Naive B cell (primary cell): ENCODE measurements at places on chromosomes 11 and 22.
A peak's percentile ranks its signal among the peaks of the same experiment; 100 is the strongest.

DNA sequence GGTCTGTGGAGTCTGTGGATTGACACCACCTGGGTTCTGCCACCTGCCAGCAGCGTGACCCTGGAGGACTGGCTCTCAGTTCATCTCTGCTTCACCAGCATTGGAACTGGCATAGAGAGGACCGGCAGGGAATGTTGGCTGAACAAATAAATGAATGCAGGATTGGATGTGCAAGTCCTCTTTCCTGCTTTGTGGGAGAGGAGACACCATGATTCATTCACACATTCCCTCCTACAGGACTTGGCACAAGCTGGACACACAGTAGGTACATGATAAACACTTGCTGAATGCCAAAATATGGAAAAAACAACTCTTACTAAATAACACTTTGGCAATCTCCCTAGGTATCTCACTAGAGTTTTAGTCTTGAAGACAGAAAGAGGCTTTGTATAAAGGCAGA is 116.6 kb upstream of the NARS2 start:
- DNase-seq = no peak

- DNase-seq = no peak
These were observed 1188.2 kb upstream of the RAG2 start for GRCh38 chr11:37786214-37786755.

DNA sequence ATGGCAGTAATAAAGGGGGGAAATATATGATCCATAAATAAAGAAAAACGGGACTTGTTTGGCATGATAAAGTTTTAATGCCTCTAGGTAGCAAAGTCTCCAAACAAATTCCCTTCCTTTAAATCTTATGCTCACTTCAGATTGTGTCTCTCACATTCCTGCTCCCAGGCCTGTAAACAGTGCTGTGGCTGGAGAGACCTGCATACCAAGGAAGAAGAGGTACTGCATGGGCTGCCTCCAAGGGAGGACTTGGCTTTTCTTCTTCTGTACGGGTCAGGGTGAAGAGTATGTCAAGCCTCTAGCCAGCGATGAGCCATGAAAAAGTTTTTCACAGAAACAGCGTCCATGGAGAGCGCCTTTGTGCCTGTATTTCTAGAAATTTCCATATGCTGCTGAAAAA is 161.8 kb downstream of the KIRREL3 start:
- DNase-seq = no peak

- DNase-seq = no peak
These were observed 241.1 kb downstream of the SOX6 start for GRCh38 chr11:16114978-16115871.

DNA sequence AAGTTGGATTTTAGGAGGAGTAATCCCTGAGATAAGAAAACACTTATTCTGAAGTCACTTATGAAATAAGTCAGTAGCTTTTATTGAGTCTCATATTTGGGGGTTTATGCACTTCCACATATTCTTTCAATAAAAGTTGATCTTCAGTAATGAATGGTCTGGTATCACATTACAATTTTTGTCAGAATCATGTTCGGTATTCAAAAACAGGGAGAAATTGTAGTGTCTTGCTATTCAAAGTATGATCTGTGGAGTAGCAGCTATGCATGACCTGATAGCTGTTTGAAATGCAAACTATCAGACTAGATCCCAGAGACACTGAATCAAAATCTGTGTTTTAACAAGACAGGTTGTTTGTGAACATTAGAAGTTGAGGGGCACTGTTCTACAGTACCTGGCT is 857.6 kb downstream of the METTL15 start:
- no peak for DNase-seq

GRCh38 chr11:65315204-65315865 is 669 bp downstream of the CDC42EP2 start:
- peak; percentile 82 for DNase-seq

DNA sequence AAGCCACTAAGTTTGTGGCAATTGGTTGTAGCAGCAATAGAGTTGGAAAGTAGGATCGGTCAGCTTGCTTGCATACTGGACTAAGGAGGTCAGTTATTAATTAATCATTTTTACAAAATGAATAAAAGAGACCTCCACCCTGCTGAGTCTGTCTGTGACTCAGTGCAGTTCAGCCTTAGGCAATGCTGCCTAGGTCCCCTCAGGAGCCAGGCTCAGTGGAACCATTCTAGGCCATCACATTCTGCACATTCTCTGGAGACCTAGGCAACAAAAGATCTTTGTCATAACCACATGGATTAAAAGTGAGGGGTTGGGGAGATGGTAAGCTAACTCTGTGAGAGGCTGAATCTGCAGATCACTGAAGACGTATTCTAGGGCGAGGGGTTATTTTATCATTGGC is 178.7 kb upstream of the CADM1 start:
- DNase-seq = no peak

DNA sequence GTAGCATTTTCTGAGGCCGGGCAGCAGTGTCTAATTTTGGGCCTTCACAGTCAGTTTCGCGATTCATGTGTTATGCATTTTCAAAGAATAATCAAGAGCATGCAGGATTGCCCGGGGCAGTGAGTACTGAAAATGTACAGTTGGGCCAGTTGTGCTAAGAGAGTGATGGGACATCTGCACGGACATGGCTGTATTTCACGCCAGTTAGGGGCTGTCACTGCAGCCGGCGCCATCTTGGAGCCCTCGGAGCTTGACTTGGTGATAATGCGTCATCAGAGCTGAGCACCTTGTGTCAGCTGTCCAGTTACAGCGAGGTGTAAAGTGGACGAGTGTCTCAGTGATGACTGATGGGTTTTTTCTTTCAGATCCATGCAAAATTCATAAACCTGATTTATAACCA is 188.9 kb downstream of the TBC1D22A start:
- DNase-seq = no peak

DNA sequence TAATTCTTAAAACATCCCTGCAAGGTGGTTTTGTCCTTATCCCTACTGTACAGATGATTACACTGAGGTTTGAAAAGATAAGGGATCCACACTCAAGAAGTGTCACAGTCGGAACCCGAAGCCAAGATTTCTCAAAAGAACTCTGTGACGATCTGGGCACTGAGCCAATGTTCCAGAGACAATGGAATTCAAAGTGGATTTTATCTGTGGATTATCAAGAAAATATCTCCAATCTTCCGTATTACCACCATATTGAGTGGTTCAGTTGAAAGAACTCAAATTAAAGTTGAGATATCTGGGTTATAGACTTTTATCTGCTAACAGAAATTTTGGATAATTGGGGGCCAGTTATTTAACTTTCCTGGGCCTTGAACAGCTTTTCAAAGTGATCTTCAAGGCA is 100.0 kb upstream of the GRAMD1B start:
- no peak for DNase-seq

GRCh38 chr11:23233075-23233474 is 372.8 kb upstream of the CCDC179 start:
- DNase-seq = no peak

DNA sequence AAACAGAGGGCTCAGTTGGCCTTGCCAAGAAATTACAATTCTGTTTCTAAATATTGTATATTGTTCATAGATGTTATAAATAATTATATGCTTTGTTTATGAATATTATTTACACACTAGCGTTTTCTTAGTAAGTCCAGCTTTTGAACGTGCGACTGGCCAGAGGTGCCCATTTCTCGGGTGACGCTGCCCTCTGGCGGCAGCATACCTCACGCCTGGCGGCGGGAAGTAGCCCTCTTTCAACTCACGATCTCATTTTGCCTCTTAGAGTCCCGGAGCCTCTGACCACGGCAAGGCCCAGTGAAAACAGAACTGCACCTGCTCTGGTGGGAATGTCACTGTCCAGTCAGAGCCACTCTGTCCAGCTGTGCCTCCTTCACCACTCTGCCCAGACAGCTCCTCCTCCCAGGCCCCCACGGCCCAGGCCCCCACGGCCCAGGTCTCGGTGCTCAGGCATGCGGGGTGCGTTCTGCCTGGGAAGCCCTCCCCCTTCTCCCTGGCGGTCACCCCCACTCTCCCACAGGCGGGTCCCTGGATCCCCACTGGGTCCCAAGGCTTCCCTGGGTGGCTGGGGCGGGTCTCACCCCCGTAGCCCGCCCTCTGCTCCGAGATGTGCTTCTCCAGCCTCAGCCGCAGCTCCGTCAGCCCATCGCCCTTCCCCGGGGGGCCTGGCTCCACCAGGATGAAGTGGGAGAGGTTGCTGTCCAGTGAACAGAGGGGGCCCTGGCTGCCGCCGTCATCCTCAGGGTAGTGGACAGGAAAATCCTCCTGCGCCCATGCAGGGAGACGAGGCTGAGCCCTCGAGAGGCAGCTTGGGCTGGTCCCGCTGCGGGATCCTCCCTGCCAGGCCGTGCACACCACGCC is 19.3 kb downstream of the TSSC4 start:
- DNase-seq = peak; percentile 56

- no peak for DNase-seq
These were observed 280.7 kb downstream of the TTC28 start for GRCh38 chr22:28398981-28399380.

DNA sequence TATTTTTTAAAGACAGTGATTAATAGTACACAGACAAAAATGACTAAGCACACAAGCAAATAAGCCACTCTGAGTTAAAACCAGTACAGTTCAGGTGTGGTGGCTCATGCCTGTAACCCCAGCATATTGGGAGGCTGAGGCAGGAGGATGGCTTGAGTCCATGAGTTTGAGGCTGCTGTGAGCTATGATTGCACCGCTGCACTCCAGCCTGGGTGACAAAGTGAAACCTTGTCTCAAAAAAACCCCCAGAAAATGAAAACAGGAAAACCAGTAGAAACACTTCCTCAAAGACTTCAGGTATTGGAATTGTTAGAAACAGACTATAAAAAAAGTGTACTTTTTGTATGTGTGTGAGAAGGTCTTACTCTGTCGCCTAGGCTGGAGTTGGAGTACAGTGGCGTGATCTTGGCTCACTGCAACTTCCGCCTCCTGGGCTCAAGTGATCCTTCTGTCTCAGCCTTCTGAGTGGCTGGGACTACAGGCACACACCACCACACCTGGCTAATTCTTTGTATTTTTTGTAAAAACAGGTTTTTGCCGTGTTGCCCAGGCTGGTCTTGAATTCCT is 33.0 kb downstream of the PPP6R2 start:
- DNase-seq = peak; percentile 37

DNA sequence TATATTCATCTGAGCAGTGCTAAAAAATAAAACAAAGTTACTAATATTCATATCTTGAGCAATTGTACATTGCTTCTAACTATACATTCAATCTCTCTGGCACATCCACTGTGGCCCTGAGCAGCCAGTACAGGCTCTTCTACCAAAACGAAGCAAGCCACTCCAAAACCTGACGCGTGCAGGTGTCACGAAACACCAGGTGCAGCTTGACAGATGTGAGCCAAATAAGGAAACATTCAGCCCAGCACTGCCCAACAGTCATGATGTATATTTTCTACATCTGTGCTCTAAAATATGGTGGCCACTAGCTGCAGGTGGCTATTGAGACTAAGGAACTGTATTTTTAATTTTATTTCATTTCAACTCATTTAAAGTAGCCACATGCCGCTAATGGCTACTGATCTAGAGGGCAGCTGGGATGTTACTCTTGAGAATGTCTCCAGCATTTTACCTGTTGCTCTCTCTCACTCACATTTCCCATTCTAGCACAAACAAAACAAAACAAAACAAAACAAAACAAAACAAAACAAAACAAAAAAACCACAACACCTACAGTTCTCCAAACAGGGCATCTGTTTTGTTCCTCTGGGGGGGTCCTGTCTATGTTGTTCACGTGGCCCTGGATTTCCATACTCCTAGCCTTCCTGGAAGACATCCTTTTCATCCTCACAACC is 77.7 kb downstream of the LARGE1 start:
- no peak for DNase-seq

GRCh38 chr11:96736601-96737000 is 346.8 kb downstream of the JRKL start:
- DNase-seq = no peak

GRCh38 chr11:94295534-94295933 is 8.8 kb upstream of the IZUMO1R start:
- DNase-seq = no peak

DNA sequence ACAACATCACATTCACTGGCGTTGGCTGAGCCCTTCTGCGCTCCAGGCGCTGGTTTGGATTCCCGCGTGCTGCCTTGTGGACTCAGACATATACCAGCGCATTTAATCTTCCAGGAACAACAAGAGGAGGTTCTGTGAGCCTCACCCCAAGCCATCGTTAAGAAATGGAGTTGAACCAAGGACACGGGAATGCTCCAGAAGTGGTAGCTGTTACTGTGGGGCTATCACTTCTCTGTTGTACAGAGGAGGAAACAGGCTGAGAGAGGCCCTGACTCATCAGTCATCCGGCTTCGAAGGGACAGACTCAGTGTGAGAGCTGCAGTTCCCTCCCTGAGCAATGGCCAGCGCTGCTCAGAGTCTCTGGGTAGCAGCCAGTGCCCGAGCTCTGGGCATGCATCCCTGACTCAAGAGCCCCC is 291.3 kb downstream of the TBC1D22A start:
- no peak for DNase-seq

DNA sequence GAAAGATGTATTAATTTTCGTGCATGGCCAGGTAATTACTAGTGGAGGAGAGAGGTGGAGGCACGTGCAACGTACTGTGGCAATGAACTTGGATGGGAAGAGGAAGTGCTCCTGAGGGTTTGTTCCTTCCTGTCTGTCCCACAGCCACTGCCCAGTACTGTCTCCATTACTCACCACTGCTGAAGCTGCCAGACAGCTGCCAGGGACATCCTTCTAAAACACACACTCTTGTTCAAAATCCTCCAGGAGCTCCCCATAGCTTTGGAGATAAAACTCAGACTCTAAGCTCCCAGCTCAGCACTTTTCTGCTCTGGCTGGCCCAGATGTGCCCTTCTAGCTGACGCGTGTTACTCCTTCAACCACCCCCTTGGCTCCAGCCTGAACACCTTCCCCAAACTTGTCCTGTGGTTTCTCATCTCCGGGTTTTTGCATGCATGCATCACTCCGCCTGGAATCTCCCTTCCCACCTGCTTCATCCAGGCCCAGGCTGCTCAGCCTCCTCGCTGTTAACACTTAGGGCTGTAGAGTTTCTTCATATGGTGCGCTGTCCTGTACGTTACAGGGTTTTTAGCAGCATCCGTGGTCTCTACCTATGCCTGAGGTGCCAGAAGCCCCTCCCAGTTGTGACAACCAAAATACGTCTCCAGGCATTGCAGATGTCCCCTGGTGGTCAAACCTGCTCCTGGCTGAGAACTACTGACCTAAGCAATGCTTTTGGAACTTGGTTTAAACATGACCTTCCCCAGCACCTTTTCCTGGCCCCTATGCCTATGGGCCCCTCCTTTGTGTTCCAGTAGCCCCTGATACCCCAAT is 69.5 kb downstream of the C11orf91 start:
- DNase-seq = no peak

- DNase-seq = no peak
These were observed 18.3 kb upstream of the OR5M8 start for GRCh38 chr11:56509439-56509838.

GRCh38 chr11:75852406-75853017 is 37.5 kb downstream of the UVRAG start:
- no peak for DNase-seq
